ENCODE measurements at places on chromosomes 1 and 21.

DNA sequence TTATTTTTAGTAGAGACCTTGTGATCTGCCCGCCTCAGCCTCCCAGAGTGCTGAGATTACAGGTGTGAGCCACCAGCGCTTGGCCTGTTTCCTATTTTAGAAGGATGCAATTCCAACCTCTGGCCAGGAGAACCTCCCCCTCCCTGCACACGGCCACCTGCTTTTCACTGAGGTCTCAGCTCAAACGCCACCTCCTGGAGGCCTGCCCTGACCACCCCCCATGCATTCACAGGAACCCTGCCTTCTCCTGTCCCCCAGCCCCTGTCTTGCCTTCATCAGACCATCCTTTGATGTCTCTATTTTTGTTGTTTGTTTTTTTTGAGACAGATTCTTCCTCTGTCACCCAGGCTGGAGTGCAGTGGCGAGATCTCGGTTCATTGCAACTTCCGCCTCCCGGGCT, 2.3 kb downstream of the SRM start:
- DNase-seq: no peak

DNA sequence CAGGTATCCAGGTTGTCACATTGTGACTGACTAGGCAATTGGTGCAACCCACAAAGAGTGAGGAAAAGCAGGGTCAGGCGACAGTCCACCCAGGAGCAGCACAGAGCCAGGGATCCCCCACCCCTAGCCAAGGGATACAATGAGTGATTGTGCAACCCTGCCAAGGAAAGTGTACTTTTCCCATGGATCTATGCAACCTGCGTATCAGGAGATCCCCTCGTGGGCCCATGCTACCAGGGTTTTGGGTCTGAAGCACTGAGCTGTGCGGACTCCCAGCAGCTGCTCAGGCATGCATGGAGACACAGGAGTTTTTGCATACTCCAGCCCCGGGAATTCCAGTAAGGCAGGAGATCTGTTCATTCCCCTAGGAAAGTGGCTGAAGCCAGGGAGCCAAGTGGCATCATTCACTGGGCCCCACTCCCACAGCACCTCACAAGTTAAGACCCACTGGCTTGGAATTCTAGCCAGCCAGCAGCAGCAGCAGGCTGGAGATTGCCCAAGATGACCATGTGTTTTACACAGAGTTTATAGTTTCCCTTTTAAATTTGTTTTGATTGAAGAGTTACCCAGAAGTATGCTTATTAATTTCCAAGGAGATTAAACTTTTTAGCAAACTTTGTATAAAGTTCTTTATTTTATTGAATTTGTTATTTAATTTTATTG, 136.0 kb downstream of the LTN1 start:
- DNase-seq: no peak

- DNase-seq: no peak
Observed at GRCh38 chr21:35683664-35684304, 376.5 kb downstream of the SETD4 start.

DNA sequence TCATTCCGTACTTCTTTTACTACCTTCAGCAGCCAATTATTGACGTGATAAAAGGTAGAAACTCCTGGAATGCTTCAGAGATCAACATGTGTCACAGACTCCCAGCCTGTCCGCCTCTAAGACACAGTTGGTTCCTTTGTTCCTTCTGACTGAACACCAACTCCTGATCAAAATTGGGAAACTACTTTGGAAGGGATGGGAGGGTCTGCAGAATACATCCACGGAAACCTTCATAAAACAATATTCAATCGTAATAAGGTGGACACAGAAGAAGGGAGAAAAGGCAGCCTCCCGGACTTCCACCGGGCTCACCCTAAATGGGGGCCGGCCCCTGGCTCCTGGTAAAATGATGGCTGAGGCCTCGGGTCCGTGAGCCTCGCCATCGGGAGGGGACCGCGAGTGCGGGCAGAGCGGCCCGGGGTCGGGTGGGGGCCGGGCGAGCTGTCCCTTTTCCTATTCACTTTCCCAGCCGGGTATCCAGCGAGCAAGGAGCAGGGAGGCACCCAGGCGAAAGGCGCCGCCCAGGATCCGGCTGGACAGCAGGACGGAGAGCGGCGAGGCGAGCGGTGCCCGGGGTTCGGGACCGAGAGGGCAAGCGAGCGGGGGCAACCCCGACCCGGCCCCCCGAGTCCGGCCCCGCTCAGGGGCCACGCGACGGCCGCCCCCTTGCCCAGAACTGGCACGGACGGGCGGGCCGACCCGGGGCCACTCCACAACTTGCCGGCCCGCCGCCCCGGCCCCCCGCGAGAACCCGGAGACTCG, 805 bp downstream of the NRIP1 start:
- DNase-seq: peak; percentile 55

DNA sequence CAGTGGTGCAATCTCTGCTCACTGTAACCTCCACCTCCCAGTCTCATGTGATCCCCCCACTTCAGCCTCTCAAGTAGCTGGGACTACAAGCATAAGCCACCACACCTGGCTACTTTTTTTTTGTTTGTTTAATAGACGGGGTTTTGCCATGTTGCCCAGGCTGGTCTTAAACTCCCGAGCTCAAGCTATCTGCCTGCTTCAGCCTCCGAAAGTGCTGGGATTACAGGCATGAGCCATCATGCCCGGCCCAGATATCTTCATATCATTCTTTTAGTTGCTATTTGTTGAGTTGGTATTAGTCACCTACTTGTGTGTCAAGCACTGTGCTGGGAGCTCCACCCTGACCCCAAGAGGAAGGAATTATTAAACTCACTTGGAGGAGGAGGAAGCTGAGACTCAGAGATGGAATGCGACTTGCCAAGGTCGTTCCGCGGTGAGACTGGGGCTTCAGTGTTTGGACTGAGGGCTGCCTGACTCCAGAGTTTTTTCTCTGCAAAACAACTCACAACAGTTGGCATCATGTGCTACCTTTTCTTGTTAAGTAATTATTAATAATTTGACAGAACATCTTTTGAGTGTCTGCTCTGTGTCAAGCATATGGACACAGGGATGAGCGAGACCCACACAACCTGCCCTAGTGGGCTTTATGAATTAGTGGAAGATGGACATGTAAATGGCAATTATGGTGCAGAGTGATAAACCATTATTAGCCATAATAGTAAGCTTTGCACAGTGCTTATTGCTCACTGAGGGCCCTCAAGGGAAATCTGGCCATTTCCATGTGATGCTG, 132.0 kb downstream of the FOXD2 start:
- DNase-seq: peak; percentile 48

DNA sequence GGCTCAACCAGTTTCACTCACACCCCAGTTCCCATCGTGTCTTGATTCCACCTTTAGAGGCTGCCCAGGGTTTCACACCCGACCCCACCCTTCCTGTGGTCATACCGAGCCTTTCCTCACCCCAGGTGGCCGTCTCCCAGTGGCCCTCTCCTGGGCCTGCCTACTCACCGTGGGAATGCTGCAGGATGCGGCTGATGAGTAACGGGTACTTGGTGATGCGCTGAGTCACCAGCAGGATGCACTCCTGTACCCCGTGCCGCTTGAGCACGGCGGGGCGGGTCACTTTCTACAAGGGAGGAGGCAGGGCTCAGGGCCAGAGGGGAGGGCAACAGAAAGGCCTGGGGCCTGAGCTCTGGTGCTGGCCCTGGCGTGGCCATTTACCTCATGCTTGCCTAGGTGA, 16.4 kb downstream of the ARHGEF2 start:
- DNase-seq: no peak

- no peak for DNase-seq
Observed at GRCh38 chr21:38741950-38742256, 63.8 kb upstream of the ETS2 start.

GRCh38 chr1:232877365-232878028, 72.3 kb downstream of the MAP10 start:
- no peak for DNase-seq

GRCh38 chr1:8222789-8223188, 95.1 kb upstream of the SLC45A1 start:
- DNase-seq: peak; percentile 62

- peak; percentile 37 for DNase-seq
Observed at GRCh38 chr1:154496383-154496782, 5.6 kb upstream of the TDRD10 start.

DNA sequence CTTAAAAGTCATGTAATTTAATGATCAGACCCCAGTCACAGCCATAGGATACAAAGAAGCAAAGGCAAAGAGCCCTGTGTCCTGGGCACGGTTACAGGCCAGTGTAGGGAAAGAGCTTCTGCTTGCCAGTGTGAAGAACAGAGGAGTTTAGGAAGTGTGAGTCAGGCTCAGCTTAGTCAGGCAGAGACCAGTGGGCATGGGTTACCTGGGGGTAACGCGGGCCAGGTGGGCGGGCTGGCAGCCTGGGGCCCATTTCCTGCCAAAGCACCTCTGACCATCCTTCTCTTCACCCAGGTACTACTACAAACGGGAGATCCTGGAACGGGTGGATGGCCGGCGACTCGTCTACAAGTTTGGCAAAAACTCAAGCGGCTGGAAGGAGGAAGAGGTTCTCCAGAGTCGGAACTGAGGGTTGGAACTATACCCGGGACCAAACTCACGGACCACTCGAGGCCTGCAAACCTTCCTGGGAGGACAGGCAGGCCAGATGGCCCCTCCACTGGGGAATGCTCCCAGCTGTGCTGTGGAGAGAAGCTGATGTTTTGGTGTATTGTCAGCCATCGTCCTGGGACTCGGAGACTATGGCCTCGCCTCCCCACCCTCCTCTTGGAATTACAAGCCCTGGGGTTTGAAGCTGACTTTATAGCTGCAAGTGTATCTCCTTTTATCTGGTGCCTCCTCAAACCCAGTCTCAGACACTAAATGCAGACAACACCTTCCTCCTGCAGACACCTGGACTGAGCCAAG, 4.7 kb downstream of the ELF3 start:
- no peak for DNase-seq

- peak; percentile 9 for DNase-seq
Observed at GRCh38 chr1:13807209-13807608, 107.2 kb downstream of the PRDM2 start.

GRCh38 chr1:6591222-6591621, 11.4 kb downstream of the ZBTB48 start:
- no peak for DNase-seq

DNA sequence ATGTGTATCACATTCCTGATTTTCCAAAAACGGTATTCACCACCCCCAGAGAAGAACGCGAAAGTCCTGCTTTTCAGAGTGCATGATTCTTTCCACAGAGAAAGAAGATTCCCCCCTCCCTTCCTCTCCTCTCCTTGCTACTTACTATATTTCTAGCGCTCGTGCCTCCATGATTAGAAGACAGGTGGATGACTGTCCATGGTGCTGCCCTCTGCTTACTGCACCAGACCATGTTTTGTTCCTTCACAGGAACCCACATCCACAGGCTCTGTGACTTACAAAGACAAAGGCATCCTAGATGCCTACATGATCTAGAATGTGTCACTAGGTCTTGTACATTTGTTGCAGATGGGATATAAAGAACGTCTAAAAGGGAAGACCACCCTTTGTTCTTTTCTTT, 49.1 kb upstream of the ZNF648 start:
- DNase-seq: no peak

DNA sequence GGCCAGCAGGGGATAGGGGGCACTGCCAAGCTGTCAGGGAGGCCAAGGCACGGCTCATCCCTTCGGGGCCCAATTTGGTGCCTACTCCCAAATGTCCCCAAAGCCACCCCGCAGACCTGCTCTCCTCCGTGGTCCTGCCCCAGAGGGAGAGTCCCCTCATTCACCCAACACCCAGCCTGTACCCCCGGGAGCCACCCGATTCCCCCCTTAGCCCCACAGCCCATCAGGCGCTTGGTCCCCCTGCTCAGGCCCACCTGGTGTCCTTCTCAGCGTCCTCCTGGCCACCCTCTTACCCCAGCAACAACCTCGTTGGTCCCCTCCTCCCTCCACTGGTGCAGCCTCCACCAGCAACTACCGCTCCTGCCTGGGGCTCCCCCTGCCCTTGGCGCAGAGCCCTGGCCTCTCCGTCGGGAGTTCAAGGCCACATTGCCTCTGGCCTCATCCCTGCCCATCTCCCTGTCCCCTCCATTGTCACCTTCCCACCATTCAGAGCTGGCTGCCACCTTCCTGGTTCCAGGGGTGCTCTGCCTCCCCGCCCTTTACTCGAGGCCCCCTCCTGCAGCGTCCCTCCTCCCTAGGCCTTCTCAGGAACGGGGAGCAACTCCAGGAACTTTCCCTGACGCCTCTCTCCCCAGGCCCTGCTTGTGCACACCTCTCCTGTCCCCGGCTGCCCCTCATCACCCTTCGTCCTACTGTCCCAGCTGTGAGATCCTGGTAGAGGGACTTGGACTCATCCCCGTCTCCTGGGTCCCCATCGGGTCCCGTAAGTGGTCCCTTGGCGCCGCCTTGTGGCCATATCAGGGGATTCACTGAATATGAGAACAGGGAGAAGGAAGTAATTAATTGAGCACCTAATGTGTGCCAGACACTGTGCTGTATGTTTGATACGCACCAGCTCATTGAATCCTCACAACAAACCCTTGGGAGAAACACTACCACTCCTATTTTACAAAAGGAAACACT, 73.9 kb downstream of the RAP1GAP start:
- peak; percentile 47 for DNase-seq

GRCh38 chr1:16724718-16725438, 15.4 kb upstream of the RNU1-4 start:
- no peak for DNase-seq

GRCh38 chr1:64913361-64914015, 52.9 kb downstream of the JAK1 start:
- no peak for DNase-seq

DNA sequence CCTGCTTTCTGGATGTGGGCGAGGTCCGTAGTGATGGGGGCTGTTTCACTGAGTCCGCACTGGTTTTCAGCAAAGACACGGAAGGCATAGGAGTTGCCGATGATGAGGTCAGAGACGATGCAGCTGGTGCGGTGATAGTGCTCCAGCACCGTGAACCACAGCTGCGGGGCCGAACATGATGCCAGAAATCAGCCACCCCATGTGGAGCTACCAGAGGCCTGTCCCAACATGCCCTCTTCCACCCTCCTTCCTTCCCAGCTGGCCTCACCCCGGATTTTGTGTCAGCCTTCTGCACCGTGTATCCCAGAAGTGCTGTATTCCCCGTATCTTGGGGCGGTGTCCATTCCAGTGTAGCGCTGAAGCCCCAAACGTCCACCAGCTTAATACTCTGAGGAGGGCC, 10.0 kb downstream of the MYBPHL start:
- DNase-seq: peak; percentile 61

GRCh38 chr1:247330548-247331171, 1.0 kb downstream of the ZNF496 start:
- no peak for DNase-seq

DNA sequence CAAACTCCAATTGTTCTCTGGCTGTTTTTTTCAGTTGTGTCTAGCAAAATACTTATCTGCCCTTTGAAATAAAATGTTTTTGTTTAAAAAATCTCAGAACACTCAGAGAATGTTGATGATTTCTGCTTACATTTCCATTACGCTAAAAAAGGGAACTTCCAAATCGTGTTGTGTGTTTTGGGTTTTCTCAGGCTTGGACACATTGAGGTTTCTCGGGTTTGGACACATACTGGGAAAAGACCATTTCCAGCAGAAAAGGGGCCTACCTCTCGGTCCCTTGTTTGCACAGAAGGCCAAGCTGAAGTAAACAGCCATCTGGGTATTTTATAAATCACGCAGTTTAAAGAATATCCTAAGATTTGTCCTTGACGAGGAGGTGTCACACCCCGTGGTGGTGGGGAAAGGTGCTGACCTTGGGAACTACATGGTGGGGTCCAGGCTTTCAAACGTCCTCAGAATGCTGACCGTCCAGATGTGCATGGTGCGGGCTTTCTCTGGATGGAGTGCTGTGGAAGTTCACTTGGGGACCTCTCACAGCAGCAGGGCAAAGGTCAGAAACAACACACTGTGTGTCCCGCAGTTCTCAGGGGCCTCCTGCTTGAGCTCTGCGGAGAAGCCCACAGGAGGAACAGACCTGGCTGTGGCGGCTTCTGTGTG, 67.8 kb downstream of the SLC37A1 start:
- no peak for DNase-seq

GRCh38 chr1:36567601-36568341, 85.1 kb upstream of the CSF3R start:
- peak; percentile 95 for DNase-seq

Measured in NCI-H524 (cell line).